ENCODE measurements at places on chromosomes 11 and 22.

DNA sequence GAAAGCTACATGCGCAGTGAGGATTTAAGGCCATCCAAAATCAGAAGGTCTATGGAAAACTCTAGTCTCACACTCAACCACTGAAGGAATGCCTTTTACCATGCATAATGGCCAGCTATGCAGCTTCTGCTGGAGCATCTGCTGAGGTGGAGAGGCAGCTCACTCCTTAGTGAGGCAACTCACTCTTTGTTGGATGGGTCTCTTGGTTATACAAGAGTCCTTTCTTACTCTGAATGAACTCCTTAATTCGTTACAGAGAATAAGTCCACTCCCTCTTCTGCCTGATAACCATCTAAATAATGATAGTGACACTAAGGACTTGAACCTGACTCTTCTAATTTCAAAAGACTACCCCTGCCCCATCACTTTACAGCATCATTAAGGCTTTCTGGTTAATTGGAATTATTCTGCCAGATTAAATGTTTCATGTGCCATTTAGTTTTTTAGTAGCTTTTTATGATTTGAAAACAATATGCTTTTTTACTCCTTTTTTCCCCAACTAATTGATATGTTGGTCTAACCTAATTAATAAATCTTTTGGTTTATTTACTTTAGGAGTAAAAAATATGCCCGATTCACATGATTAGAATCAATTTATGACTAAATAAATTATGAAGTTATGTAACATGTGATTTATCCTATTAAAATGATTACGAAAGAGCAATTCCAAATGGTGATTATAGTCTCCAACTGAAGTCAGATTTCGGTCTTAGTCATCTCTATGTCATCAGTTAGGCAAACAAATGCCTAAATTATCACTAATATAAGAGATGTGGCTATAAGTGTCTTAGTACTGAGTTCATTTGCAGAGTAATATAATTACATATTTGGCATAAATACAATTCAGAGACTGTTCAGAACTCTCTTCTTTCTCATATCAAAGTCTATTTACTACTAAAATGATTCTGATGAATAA lies 286.7 kb upstream of the CCDC90B start:
- no peak for DNase-seq

- peak; percentile 33 for DNase-seq
Measured at GRCh38 chr11:36454941-36455631, 55.0 kb downstream of the TRAF6 start.

- no peak for DNase-seq
Measured at GRCh38 chr11:15127341-15127740, 12.6 kb downstream of the INSC start.

- DNase-seq: no peak
Measured at GRCh38 chr11:35853971-35854370, 89.9 kb upstream of the LDLRAD3 start.

DNA sequence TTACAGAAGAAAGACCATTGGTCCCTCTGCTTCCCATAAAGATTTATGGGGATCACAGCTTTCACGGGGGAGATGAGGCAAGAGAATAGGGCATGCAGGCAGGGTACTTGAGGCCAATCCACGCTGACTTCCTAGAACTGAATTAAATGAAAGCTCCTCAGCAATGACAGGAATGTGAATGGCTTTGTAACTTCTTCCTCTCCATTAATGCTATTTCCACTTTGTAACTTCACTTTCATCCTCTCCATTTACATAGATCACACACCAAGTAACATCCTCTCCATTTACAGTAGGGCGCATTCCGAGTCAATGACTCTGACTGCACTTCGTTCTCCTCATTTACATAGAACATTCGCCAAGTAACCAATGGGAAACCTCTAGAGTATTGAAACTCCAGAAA lies 89.8 kb downstream of the PIWIL4 start:
- DNase-seq: no peak

DNA sequence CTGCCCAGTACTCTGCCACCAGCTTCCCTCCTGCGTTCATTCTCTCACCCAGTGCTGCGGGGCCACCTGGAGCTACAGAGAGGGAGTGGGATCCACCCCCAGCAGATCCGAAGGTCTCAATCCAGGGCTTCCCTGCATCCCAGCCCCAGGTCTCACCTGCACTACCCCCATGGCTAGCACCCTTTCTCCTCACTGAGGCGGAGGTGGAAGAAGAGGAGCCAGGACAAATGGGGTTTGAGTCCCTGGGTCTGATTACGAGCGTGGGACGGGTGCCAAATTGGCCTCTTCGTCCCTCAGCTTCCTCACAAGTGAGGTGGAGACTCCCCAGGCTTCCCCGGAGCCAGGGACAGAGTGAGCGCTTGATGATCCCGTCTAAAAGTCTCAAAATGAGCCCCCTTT lies 64.2 kb downstream of the NFAM1 start:
- DNase-seq: no peak

- no peak for DNase-seq
Measured at GRCh38 chr11:100004541-100004940, 682.5 kb upstream of the ARHGAP42 start.

GRCh38 chr22:38881464-38881871 lies 9.5 kb upstream of the CBX6 start:
- no peak for DNase-seq

DNA sequence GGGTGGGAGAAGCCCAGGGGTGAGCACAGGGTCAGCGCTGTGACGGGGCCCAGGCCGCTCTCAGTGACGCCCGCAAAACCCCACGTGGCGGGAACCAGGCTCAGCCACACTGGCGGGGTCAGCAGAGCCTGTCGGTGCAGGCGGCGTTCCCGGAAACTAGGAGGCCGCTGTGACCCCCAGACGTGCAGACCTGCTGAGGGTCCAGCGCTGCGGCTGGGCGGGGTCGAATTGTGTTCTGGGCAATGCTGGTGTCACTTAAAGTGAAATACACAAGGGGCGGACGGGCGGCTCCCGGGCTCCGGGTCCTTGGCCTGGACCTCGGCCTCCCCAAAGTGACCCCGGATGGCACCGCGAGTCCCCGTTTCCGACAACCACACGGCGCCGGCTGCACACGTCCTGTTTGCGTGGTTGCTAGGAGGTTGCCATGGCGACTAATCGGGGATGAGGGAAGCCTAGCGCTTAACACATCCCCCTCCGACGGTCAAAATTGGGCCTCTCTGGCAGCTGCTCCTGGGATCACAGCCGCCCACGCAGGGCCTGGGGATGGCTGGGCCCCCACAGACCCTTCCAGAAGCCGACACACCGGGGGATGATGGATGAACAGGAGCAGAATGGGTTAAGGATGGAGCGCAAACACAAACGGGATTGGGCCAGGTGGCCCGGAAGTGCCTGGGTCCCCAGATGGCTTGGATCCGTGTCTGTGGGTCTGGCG lies 81.7 kb upstream of the PRR5 start:
- DNase-seq: no peak

DNA sequence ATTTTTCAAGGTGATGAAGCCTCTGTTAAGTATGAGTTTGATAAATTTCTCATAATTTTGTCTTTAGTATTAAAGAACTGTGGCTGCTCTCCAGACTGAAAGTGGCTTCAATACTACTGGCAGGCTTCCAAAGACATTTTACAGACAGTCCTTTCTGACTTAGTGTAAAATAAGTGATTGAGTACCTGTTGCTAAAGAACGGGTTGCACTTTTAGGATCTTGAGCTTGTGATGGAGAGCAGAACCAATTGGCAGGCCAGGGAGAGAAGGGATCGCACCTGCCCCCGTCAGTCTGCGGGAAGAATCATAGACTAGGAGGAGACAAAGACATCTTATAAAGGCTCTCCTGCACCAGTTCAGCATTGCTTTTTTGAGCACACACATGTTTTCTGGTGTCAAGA lies 4.4 kb downstream of the NCAM1 start:
- DNase-seq: no peak

- no peak for DNase-seq
Measured at GRCh38 chr22:21726650-21727049, 8.9 kb downstream of the YPEL1 start.

DNA sequence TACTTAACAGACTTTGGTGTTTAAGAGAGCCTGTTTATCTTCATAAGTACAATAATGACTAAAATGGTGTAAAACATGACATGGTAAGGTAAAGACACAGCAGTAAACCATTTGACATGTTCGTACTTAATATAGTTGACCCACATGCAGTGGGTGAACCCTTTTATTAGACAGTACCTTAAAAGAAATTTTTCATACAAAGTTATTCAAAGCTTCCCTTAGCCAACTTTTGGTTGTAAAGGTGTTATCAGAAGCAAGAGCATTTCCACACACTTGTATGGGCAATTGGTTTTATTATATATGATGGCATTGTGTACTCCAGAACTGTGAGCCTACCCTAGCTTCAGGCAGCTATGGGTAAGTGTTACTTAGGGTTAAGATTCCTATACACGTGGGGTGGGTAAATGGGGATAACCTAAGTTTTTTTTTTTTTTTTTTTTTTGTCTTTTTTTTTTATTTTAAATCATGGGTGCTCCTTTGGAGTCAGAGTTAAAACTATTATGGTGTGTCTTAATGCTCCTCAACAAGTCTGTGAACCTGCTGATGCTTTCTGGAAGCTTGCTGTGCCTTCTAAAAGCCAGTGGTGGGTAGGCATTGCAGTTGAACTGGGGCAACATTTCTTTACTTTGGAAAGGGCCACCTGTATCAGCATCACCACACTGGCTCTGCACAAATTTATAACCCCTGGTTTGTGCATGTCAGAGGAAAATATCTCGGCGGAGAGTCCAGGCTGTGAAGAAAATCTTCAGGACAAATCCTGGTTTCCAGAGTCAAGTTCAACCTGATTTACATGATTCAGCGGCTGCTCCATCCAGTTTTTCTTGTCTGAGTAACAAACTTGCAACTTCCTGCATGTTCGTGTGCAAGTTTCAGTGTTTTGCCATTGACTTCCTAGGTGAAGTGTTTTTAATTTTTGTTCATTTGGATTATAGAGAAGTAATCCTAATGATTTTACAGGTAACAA lies 3.3 kb downstream of the PCF11 start:
- DNase-seq: no peak

GRCh38 chr22:37059876-37060449 lies 8.4 kb downstream of the KCTD17 start:
- no peak for DNase-seq

GRCh38 chr11:130806746-130807145 lies 109.5 kb downstream of the SNX19 start:
- no peak for DNase-seq

DNA sequence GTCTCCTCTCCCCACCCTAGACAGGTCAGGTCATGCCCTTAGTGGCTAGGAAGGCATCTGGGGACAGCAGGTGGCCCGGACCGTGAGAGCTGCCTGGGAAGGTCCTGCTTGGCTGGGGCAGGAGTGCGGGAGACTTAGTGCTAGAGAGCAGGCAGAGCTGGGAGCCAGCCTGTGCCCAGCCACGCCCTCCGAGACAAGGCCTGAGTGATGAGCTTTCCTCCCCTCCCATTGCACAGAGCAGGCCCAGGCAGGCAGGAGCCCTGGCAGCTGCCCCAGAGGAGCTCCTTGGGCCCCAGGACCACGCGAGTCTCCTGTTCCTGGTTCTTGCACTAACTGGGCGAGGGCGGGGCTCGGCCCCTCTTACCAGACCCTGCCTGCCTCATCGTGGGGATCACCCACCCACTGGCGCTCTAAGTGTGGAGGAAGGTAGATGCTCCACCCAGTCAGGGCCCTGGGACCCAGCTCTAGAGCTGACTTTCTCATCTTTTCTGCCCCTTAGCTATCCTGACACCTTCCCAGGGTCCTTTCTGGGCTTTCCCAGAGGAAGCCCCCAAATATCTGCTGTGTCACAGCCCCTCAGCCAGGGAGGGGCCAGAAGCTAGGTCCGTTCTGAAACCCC lies 44.9 kb downstream of the MACROD1 start:
- no peak for DNase-seq

- no peak for DNase-seq
Measured at GRCh38 chr11:28476049-28476448, 367.9 kb downstream of the METTL15 start.

GRCh38 chr11:117381481-117382387 lies 54.1 kb downstream of the CEP164 start:
- no peak for DNase-seq

DNA sequence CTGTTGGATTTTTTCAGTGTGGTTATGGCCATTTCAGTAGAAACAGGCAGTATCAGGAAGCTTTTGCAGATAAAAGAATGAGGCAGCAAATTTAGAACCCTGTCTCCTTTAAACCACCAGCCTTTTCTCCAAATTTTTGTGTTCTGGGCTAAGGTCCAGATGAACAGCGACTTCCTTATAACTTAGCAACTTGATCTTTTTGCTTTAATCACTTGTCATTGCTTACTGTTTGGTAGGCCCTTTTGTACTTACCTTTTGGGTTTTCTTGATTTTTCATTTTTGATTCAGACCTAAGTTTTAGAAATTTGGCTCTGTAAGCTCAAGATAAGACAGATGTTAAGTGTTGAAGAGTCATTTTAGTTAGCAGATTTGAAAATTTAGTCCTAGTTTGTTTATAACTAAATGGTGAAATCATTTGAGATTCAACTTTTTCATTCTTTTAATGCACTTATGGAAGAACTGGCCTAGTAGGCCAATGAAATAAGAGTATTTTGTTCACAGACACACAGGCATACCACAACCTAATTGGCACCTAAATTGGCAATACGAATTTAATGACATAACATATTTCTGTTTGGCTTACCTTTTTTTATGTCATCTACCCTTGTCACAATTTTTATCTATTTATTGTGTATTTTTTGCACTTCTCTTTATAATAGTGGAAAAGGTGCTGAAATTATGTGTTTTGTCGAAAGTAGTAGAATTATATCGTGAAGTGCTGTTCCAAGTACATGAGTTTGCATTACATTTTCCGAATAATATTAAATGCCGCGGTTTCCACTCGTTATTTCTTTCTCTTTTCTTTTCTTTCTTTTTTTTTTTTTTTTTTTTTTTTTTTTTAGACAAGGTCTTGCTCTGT lies 2.1 kb downstream of the RTN3 start:
- DNase-seq: no peak

GRCh38 chr11:97140885-97141494 lies 751.2 kb downstream of the JRKL start:
- DNase-seq: no peak

DNA sequence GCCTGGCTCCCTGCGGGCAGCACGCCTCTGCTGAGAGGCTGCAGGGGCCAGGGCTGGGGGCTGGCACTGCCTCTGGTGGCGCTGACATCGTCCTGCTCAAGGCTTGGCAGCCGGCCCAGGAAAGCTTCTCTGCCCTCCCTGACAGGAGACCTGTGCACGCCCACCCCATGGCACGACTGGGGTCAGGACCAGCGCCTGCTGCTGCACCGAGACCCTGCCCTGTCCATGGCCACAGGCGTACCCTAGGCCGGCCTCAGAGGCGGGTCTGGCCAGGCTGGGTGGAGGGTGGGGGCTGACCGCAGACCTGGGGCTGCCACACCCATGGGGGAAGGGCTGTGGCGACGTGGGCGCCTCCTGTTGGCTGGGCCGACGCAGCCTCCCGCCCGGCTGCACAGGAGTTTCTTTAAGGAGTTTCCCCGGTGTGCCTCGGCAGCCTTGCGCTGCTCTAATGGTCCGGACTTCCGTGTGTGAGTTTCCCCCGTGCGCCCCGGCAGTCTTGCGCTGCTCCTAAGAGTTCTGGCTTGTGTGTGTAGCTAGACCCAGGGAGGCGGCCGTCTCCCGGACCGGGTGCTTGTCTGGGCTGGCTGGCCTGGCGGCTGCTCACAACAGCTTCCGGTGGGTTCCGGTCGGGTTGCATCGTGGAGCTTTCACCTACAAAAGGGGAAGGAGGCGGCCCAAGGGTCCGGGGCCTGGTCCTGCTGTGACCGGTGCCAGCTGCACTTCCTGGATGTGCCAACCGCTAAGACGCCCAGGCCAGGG lies 4.6 kb downstream of the TRABD start:
- no peak for DNase-seq

Measured in nucleus accumbens (tissue), 56 donors.